ENCODE measurements at places on chromosomes 7 and 10.
A peak's percentile ranks its signal among the peaks of the same experiment; 100 is the strongest.

DNA sequence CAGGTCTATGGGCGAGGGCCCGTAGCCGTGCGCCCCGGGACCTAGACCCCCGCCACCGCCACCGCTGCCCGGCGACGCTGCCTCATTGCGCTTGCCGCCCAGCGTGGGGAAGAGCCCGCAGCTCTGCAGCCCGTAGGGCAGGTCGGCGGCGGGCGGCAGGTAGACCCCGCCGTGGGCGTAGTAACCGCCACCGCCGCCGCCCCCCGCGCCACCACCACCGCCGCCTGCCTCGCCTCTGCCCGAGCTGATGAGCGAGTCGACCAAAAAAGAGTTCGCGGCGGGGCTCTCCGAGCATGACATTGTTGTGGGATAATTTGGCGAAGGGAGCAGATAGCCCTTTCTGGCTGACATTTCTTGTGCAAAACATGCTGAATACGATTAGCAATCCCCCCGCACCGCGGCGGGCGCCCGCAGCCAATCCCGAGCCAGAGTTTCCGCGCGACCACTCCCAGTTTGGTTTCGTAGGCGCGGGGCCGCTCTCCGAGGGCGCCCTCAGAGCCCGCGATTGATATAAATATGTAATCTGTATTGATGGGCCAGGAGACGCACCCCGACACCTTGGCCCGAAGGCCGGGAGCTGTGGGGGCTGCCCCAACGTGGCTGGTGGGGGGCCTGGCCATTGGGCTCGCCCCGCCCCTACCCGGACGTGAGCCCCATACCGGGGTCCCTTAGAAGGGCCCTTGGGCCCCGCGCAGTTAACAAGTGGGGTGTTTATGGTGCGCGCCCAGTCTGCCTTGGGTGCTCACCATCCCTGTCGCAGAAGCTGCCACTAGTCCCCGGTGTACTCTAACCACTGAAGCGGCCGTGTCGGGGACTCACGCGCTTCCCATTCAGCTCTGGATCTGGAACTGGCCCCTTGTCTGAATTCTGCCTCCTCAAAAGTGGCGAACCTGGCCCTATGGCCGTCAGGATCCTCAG lies at the start of gene HOXA10:
Gene HOXA10, minus strand, starts transcription at position 365 of the 918 bp plus-strand sequence. Its CDS starts 14 bp downstream, at position 351.
- DNase-seq: peak; percentile 67

GRCh38 chr10:11235771-11236170 lies 218.1 kb downstream of the CELF2 start:
- DNase-seq: no peak

- peak; percentile 50 for DNase-seq
Measured at GRCh38 chr7:55533050-55533728, 39.1 kb downstream of the VOPP1 start.

GRCh38 chr7:126079581-126079980 lies 1150.0 kb upstream of the POT1 start:
- no peak for DNase-seq

GRCh38 chr7:92678291-92678920 lies 88.2 kb upstream of the FAM133B start:
- no peak for DNase-seq

DNA sequence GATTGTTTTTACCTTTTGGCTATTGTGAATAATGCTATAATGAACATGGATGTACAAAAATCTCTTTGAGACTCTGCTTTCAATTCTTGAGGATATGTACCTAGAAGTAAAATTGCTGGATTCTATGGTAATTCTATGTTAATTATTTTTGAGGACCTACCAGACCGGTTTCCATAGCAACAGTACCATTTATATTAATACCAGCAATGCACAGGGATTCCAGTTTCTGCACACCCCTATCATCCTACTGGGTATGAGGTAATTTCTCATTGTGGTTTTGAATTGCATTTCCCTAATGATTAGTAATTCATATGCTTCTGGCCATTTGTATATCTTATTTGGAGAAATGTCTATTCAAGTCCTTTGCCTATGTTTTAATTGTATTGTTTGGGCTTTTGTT lies 9.9 kb upstream of the PPP1R9A start:
- DNase-seq: peak; percentile 11

DNA sequence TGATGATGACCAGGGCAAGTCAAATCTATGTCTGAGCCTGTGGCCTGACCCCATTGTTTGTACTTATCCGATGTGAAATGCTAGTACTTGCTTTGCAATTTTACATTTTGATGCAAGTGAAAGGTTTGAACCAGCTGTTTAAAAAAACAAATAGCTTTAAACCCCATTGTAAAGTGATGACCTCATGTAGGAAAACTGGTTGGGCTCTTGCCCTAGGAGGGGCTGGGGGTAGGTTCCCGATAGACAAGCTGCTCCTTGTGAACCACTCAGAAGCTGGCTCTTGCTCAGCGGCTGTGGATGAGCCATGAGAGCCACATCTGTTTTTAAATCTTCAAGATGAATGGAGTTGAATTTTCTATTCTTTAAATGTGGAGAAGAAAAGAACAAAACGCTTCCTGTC lies 185.3 kb downstream of the WDR11 start:
- DNase-seq: no peak

DNA sequence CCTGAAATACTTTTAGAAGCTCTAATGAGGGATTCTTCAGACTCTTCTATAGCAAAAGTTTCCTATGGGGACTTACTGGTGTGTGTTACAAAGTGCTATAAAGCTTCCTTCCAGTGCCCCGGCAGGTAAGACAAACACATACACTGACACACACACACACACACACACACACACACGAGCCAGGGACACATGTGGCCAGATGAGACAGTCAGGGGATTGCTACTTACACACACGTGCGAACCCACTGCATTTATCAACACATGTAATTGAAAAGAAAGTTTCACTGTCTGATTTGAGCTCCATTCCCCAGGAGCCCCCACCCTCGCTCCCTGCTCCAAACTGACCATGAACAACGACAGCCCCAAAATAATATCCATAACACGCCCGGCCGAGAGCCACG lies 119.8 kb downstream of the PRPF18 start:
- peak; percentile 39 for DNase-seq

- no peak for DNase-seq
Measured at GRCh38 chr10:118057361-118057760, 10.6 kb upstream of the RAB11FIP2 start.

GRCh38 chr7:54897891-54898290 lies 120.9 kb upstream of the EGFR start:
- peak; percentile 25 for DNase-seq

- no peak for DNase-seq
Measured at GRCh38 chr10:42982891-42983506, 93.9 kb upstream of the RET start.

GRCh38 chr10:33293076-33293475 lies 41.4 kb downstream of the NRP1 start:
- no peak for DNase-seq

DNA sequence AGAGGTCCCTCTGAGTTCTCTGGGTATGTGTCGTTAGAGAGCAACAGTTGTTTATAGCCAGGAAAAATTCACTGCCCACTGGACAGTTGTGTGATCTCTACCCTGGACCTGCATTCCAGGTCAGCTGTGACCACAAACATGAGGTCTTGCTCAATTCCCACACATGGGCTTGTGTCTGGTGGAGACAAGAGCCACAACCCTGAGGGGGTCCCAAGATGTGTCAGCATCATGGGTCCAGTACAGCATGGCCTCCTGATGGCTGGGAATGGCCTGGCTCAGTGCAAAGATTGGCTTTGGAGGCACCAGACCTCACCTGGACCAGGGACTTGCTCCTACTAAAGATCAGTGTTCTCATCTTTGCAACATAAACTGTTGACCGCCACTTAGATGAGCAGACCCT lies 751.6 kb downstream of the GRID1 start:
- no peak for DNase-seq

- no peak for DNase-seq
Measured at GRCh38 chr10:98410135-98410743, 4.7 kb downstream of the PYROXD2 start.

- no peak for DNase-seq
Measured at GRCh38 chr10:110058212-110058611, 50.4 kb downstream of the ADD3 start.

DNA sequence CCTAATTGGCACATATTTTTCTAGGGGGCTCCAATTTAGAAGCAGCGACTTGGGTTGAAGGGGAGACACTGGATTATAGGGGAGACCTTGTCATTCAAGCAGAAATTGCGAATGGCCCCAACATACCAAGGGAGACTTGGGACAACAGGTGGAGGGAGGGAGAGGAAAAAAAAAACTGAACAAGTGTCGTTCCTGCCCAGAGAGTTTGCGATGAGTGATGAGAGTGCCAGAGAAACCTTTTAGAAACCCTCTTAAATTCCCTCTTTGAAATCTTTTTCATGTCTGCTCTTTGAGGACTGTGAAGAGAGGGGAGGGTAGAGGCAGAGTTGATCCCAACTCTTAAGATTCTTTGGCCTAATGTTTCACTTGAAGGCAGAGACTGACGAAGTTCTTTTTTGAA lies 24.3 kb downstream of the RBM20 start:
- DNase-seq: no peak

DNA sequence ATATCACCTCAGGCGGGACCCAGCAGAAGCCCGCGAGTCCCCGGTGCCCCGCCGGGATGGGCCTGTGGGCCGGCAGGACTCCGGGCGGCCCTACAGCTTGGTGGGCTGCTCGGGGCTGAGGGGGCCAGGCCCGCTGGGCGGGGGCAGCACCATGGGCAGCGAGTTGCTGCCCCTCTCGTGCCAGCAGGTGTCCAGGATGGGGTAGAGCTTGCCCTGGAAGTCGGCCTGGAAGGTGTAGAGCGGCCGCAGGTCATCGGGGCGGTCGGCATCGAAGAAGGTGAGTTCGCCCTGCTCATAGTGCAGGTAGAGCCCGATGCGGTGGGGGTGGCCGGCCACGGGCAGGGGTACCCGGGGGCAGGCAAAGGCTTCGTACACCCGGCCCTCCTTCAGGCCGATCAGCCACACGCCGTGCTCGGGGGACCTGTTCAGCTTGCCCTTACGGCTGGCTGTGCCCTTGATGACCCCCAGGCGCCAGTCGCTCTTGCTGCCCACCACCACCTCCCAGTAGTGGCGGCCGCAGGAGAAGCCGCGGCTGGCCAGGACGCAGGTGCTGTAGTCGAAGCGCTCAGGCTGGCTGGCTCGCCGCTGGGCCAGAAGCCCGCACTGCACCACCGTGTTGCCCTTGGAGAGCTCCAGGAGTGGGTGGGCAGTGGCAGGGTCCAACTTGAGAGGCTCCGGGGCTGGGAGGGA lies 4.3 kb upstream of the NSUN5 start:
- no peak for DNase-seq

- DNase-seq: peak; percentile 52
Measured at GRCh38 chr7:41970941-41971340, 266.1 kb downstream of the GLI3 start.

DNA sequence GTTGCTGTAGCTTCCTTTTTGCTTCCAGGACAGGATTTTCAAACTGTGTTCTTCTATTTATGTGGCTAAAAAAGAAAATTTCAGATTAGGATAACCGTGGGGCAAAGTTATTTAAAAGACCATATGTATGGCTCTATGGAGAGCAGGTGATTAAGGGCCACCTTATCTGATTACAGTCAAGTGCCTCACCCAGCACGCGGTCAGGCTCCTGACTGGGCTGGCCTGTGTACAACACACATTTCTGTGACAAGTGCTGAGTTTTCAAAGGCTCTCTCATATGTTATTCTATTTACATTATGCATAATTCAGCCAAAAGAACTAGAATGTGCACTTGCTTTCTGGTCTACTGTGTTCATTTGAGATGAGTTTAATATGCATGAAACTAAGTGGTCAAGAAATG lies 547.4 kb downstream of the PHTF2 start:
- DNase-seq: no peak

DNA sequence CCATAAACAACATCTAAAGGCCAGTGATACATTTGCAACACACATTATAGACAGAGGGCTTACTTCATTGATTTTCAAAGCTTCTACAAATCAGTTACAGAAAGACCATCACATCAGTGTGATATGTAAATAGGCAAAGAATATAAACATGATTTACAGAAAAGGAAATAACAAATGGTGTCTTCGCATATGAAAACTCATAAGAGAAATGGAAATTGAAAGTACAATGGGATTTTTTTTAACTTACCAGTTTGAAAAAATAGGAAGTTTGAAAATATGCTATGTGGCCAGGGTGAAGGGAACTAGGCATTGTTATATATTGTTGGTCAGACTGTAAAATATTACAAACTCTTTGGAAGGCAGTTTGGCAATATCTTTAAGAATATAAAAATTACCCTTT lies 27.3 kb downstream of the SEC23IP start:
- DNase-seq: no peak

- no peak for DNase-seq
Measured at GRCh38 chr7:132419542-132419941, 156.7 kb downstream of the PLXNA4 start.

DNA sequence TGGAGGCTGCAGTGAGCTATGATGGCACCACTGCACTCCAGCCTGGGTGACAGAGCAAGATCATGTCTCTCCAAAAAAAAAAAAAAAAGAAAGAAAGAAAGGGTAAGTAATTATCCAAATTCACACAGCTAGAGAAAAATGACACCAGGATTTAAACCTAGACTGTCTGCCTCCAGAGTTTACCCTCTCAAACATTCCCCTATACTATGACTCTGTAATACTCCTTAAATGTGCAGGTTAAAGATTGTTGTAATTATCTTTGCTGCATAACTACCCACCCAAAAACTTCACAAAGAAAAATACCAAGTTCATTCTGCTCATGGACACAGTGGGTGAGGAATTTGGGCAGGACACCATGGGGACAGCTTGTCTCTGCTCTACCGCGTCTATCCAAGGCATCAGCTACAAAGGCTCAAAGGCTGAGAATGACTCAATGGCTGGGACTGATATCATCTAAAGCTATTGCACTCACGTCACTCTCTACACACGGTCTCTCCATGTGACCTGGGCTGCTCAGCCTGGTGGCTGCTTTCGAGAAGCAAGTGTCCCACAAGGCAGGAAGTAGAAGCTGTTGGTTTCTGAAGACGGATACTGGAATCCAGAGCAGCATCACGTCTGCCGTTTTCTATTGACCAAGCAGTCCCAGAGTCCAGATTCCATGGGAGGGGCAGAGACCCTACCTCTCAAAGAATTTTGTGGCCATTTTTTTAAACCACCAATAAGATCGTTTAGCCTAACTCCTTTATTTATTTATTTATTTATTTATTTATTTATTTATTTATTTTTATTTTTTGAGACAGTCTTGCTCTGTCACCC lies 185.7 kb upstream of the AUTS2 start:
- DNase-seq: peak; percentile 89

DNA sequence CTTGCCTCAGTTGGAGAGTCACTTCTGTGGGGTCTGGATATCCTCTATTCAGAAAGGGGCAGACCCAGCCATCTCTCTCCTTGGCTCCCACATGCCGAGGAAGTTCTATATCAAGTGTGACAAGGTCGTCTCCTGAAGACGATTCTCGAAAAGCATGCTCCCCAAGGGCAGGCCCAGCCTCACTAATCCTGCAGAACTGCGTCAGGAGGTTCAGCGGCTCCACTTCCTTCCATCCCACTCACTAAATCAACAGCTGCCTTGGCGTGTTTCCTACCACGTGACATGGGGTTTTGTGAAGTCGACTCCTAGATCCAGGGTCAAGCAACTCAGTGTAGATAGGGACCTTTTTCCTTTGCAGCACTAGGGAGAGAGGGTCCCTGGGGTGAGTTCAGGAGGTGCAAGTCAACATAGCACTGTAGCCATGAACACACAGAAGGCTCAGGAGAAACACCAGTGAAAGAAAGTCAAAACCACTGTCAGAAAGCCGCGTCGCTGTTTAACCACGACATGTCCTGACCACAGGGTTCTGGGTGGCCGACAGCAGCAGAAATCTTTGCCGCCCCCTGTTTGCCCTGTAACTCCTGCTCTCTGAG lies 156.4 kb downstream of the PRPF18 start:
- no peak for DNase-seq

Measured in fibroblast of skin of right biceps (primary cell).